ENCODE measurements at places on chromosomes 7 and 10.

DNA sequence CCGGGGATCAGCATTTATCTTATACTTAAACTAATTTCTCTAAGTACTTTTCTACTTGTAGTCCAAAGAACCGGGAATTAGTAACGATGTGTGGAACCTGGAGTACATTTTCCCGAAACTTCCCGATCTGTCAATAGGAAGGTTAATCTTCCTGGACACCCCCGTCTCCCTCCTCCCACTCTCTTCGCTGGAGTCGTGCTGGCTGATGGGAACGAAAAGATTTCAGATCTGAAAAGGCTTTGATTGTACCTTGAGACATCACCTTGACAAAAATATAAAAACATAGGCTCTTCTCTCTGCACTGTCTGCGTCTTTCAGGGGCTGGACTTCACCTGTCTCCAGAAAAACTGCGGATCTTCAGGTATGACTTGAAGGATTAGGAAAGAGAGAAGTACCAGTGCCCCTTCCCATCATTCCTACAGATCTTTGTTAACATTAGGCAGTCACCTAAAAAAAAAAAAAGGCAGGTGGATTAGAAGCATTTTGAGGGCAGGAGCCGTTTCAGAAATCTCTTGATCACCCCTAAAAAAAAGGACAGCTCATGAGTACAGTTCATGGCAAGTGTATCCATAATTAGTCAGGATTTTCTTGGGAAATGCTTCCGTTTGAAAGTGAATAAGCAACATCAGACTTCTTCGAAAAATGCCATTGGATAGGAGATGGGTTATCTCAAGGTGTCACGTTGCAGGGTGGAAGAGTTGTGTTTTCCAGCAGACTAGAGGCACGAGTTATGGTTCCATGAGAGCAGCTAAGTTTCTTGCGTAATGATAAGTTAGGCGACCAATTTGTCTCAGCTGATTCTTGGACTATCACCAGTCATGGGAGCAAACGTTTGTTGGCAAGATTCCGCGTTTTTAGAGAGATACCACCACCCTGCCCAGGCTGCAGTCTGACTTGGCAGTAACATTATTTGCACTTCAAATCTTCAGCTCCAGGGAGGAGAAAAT lies 7.8 kb upstream of the BAMBI start:
- no peak for ATAC-seq

DNA sequence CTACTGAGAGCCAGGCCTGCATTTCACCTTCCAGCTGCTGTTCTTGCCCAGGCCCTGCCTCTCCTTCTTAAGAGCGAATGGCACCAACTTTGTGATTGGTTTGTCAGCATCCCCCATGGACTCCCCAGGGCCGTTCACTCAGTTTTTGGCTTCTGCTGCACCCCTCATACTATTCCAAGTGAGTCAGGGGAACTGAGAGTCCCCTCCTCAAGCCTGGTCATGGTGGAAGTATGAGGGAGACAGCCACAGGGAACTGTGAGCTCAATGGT lies 62.4 kb upstream of the ANTXRL start:
- ATAC-seq, result no peak

DNA sequence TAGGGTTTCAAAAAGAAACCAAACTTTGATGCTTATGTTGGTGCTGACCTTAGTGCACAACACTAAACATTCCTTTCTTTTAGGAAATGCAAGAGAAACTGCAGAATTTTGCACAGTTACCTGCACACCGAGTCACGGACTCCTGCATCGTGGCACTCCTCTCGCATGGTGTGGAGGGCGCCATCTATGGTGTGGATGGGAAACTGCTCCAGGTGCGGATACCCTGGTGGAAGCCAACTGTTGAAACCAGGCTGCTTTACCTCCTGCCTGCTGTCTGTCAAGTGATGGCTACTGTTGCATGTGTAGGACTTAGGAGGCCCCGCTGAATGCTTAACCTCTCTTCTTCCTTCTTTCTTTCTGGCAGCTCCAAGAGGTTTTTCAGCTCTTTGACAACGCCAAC lies 11.7 kb downstream of the CASP2 start:
- ATAC-seq, result peak; percentile 66

- ATAC-seq, result peak; percentile 6
Measured at GRCh38 chr10:43409385-43410109, 561 bp upstream of the HNRNPF start.

DNA sequence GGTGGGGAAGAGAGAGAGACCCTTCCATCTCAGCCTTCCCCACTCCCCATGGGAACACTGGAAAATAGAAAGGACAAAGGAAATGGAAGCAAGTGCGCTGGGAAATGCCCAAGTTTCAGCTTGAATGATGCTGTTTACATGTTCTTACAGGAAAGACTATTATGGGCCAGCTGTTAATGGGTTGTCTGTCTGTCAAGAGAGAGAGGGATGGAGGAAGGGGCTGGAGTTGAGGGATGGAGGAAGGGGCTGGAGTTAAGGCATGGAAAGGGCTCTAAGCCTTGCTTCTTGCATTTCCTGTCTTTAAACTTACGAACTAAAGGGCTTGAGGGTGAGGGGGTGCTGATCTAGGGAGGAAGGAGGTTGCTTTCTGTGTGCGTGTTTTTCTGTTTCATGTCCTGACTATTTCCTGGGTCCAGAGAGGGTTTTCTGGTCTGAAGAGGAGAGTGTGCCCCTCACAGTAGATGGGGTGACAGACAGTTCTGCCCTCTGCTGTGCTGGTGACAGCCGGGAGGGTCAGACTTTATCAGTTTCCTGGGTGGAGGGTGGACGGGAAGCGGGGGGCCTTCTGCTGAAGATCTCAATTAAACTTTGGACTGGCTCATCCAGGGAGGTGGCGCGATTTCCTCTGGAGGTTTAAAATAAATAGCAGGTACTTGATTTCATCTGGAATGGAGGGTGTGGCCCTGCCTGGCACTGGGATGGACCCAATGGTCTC lies 30.5 kb downstream of the GRK5 start:
- no peak for ATAC-seq

DNA sequence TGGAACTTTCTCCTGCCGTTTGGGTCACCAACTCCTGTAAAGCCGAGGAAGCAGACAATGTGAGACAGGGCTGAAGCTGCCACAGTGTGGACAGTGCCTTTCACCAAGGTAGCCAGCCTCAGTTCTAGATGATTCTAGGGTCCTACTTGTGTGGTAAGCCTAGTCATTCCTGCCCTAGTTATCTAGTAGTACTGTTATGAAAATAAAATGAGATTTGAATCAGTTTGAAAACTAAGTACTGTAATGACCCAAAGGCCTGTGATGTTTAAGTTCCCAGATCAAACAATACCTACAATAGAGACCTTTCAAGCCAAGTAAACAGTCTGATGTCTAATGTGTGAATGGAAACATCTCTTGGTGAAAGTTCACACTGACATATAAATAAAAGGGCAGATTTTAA lies 37.1 kb downstream of the POLL start:
- ATAC-seq, result no peak

- ATAC-seq, result no peak
Measured at GRCh38 chr7:107232568-107233090, 63.8 kb downstream of the HBP1 start.

DNA sequence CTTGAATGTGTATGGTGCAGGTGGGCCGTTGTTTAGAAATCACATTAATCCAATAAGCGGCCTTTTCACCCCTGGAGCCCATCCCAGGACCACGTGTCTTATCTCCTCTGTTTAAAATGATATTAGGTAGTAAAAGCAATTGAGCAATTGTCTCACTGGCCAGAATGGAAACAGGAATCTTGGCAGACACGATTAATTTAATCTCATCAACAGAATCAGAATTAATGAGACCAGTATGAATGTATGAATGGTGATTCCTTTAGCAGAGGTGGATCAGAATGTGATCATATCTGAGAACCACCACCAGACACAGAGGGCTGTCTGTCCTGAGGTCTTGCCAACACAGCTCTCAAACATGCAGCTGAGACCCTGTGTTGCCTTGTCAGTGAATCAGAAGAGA lies 1591.4 kb downstream of the REEP3 start:
- no peak for ATAC-seq
